ENCODE measurements at places on chromosomes 3 and 15.

GRCh38 chr15:98405013-98405412 is 243.3 kb upstream of the IGF1R start:
- no peak for DNase-seq

GRCh38 chr15:98725874-98726273 is 77.5 kb downstream of the IGF1R start:
- no peak for DNase-seq

GRCh38 chr3:21392526-21392925 is 358.5 kb downstream of the ZNF385D start:
- DNase-seq, result no peak

DNA sequence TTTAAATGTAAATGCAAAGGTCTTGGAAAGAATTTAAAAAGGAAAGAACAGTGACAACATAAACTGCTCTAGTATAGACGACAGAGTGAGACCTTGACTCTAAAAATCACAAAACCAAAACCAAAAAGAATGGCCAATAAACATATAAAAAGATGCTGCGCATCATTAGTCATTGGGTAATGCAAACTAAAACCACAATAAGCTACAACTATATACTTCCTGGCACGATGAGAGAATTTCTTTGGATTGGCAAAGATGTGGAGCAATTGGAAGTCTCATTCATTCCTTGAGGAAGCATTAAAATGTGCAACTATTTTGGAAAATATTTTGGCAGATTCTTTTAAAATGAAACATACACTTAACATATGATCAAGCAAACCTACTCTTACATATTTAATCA is 98.7 kb upstream of the ZPLD1 start:
- DNase-seq, result no peak

DNA sequence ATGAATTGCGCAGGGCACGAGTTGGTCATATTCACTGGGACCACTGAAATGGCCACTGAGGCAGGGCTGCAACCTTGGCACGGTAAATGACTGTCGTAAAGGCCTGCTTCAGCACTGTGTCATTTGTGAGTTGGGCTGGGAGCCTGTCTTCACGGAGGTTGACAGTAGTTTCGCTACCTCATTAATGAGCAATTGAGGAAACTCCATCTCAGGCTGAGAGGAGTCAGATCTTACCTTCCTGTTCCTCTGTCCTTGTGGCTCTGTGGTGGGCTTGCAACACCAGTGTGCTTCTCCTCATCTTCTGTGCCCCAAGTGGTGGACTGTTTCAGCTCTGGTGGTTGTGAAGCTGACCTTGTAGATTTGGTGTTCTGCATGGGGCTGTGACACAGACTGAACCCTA is 80.1 kb upstream of the EIF1B start:
- peak; percentile 11 for DNase-seq

DNA sequence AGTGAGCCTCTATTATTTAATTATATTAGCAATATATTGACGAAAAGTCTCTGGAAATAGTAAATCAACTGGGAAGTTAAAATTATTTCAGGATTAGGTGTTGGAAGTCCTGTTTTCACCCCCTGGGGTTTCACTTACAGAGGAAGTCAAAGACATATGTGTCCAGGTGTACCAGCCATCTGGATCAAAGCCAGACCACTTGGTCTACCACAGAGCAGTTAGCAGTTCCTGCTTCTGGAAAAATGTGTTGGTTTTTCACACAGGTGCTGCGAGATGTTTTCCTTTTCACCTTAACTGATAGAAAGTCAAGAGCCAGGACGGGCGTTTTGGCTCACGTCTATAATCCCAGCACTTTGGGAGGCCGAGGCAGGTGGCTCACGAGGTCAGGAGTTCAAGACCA is 13.1 kb downstream of the MME start:
- no peak for DNase-seq

DNA sequence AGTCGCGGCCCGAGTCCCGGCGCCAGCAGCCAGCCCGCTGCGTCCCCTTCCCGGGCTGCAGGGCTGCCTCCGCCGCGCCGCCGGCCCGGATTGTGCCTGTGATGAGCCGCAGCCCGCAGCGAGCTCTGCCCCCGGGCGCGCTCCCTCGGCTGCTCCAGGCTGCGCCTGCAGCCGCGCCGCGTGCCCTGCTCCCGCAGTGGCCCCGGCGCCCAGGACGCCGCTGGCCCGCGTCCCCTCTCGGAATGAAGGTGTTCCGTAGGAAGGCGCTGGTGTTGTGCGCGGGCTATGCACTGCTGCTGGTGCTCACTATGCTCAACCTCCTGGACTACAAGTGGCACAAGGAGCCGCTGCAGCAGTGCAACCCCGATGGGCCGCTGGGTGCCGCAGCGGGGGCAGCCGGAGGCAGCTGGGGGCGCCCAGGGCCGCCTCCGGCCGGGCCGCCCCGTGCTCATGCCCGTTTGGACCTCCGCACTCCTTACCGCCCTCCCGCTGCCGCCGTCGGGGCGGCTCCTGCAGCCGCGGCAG is 1.2 kb downstream of the CHST2 start:
- DNase-seq, result peak; percentile 39

DNA sequence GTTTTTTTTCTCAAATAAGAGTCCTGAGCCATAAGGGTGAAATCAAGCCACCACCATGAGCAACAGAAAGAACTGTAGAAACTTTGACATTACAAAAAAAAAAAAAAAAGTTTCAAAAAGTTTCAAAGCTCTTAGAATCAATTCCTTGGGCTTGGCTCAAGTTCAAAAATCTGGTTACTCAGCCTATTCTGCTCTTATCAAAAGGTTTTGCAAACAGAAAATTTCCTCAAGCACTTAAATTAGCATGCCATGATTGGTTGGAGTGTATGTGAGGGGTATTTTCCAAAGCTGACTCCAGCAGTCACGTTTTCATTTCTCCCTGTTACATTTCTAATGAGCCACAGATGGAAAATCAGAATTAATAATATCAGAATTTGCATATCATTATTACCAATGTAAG is 12.1 kb upstream of the PEX5L start:
- DNase-seq, result no peak

DNA sequence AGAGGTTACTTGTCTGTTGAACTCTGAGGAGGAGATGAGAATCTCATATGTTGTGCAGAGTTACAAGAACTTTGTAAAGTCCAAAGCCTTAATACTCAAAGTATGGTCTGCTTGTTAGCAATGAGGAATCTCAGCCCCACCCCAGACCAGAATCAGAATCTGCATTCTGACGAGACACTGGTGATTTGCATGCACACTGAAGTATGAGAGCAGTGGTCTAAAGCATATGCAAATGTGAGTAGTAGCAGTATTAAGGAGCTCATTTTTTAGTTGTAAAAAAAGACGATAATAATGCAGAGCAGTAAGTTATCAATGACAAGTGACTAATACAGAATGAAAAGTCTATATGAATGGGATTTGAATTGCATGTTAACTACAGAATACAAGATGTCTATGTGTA is 327.7 kb downstream of the RYR3 start:
- no peak for DNase-seq

GRCh38 chr15:89780601-89781000 is 4.5 kb downstream of the MESP2 start:
- DNase-seq, result no peak

- no peak for DNase-seq
Measured at GRCh38 chr3:138825336-138825735, 9.4 kb downstream of the PIK3CB start.

GRCh38 chr15:61171209-61171608 is 57.9 kb downstream of the RORA start:
- DNase-seq, result no peak

DNA sequence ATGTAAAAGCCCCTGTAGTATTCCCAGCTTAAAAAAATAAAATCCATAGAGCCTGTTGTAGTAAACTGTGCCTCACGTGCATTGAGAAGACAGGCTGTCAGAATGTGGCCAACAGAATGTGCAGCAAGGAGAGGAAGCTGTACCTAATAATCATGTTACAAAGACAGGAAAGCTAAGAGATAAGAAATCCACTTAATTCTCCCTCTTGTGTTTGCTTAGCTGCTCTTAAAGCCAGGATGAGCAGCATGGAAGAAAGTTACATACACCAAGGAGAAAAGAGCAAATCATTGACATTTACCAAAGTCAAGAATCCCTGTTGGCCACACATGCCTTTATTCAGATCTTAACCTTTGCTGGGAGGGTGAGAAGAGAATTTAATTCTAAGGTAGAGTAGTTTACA is 85.9 kb downstream of the TNIK start:
- no peak for DNase-seq

- DNase-seq, result no peak
Measured at GRCh38 chr3:112604536-112604935, 36.4 kb downstream of the CCDC80 start.

- DNase-seq, result no peak
Measured at GRCh38 chr3:42640771-42641370, 12.6 kb upstream of the ZBTB47 start.

DNA sequence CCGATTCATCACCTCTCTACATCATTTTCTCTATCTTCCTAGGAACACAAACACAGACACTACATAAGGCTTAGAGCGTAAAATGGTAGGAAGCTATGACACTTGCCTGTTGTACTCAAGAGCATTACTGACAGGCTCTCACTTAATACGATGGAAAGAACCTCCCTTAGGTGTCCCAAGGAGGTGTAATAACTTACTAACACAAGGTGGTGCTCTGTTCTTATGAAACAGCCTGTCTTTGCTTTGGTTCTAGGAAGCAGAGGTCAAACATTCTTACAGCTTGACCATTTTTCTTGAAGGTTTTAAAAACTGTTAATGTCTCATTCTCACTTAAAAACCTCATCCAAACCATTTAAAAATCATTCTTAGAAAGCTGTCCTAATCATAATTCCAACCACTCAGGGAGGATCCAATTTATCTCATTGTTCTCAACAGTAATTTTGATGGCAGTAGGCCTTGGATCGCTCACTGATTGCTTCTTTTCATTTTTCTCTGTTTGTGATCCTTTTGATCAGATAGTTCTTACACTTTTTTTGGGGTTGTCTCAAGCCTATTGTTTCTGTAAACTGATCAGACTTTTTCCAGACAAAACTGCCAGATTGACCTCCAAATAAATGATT is 317.8 kb upstream of the AGTR1 start:
- DNase-seq, result no peak

- DNase-seq, result no peak
Measured at GRCh38 chr3:174346571-174346970, 512.6 kb upstream of the NAALADL2 start.

DNA sequence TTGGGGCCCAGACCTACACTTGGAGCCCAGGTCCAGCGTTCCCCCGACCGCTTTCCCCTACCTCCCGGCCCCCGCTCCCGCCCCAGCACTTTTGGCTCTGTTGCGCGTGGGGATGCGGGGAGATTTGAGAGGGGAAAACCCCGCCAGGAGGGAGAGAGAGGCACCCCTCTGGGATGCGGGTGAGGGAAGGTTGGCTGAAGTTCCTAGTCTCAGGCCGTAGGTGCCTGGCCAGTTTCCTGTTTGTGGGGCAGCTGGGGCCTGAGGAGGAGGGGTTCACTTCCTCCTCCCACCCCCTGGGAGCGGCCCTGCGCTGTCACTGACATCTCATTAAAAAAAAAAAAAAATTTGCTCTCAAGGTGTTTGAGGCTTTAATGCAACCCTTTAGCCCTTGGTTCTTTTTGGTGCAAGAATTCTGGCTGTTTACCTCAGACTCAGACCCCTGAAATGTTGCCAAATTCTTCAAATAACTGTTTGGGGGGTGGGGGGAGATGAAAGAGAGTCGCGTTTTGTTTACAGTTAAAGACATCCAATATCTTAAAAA is 2.6 kb downstream of the FAM43A start:
- DNase-seq, result peak; percentile 30

DNA sequence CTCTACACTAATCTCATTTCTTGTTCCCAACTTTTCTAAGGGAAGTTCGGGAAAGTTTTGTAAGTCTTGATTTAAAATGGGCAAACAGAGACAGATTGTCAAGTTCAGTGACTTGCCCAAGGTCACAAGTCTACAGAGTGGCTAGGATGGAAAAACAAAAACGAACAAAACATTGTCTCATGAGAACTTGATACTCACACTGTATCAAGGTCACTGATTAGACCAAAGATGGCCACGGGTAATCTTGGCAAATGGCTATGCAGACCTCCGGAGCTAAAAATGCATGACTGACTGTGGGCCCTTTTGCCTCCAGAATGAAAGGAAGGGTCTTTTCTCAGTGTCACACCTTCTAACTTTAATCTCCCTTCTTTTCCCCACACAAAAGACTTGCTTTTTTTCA is 460.9 kb downstream of the FOXP1 start:
- no peak for DNase-seq

- DNase-seq, result no peak
Measured at GRCh38 chr3:122598556-122598955, 21.1 kb downstream of the PARP15 start.

DNA sequence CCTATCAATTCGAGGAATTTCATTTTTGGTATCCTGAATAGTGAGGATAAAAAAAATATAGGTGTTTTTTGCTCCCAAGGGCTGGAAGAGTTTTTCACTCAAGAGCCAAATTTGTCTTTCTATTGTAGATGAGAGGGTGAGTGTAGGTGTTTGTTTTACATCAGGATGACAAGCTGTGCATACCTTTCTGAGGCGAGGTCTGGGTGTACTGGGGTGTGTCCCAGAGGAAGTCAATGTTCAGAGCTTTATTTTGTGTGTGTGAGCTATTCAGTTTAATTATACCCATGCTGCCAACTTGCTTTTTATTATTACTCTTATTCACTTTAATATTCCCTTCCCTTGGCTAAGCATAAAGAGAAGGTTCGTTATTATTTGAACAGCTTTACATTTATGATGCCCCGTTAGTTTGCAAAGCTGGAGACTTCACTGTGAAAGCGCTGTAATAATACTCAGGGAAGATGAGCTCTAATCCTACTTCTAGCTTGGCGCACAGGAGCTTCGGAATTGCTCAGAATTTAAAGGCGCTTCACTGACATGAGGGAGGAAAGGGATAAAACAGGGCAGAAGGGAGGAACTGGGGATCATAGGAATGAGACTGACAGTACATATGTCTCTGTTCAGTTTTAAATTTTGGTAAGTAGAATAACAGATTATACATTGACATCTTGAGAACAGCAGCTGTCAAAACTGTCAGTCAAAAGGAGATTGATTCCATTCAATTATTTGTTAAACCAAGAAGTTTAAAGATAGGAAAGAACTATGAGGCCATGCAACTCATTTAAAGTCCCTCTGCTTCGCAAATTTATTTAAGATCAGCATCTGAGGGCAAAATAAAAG is 117.7 kb upstream of the TP63 start:
- DNase-seq, result no peak

DNA sequence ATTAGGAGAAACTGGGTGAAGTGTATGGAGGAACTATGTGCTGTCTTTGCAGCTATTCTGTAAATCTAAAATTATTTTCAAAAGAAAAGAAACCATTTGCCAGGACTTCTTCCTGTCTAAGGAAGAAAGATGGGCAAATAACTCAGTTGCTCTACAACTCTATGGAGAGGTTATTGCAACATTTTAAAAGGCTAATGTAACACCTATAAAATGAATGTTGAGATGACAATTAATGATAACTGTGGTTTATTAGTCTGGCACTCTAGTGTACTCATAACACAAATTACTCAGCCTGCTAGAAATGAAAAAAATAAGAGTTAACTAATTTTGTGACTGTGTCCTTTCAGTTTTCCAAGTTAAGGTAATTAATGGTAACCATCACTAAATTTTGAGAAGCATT is 32.3 kb downstream of the SLC4A7 start:
- DNase-seq, result no peak

GRCh38 chr3:38029400-38030125 is at the start of gene PLCD1:
TSS of gene PLCD1 (minus strand) at chr3:38029642. CDS start at chr3:38029539, 103 bp downstream.
- peak; percentile 70 for DNase-seq

Measured in CD4-positive, alpha-beta T cell treated with Interleukin-21 for 1 hour (primary cell).